Naive thymus-derived CD4-positive, alpha-beta T cell (primary cell): ENCODE measurements at places on chromosomes 3 and 15.
A peak's percentile ranks its signal among the peaks of the same experiment; 100 is the strongest.

DNA sequence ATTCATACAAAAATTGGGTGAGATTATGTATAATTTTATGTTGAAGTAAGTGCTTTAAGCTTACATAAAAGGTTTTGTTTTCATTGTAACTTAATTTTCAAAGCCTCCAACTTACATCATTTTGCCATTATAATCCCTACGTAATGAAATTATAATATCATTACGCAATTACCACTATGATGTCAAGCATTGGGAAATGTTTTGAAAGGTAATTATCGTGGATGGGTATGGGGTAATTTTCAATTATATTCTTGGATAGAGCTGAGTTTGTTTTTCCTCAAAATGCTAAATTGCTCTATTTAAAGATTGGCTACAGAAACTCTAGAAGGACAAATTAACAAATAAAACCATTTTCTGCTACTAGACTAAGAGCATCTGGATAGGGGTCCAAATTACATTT lies 80.2 kb upstream of the FAM3D start:
- DNase-seq, result no peak

- DNase-seq, result no peak
Measured at GRCh38 chr15:45631776-45632175, 3.1 kb upstream of the SQOR start.

- no peak for DNase-seq
Measured at GRCh38 chr3:109772520-109772919, 435.2 kb upstream of the DPPA4 start.

DNA sequence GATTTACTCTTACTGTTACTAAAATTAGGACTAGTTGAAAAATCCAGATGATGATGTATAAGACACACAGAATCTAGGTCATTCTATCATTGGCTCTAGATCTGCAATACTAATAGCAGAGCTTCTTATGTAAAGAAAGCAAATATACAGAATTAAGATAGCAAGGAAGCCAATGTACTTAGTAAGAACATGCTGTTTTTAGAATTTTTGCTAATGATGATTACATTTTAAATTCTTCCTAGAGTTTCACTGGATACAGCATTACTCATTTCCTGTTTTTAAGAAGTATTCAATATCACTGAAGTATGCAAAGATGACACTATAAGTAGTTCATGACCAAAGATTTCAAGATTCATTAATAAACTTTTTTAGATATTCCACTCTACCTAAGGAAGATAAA lies 60.7 kb downstream of the CFAP20DC start:
- DNase-seq, result no peak

- no peak for DNase-seq
Measured at GRCh38 chr3:74756674-74757073, 142.2 kb upstream of the CNTN3 start.

- DNase-seq, result no peak
Measured at GRCh38 chr3:194840661-194841514, 155.2 kb downstream of the FAM43A start.

GRCh38 chr3:147757866-147758265 lies 348.7 kb downstream of the ZIC1 start:
- DNase-seq, result no peak

DNA sequence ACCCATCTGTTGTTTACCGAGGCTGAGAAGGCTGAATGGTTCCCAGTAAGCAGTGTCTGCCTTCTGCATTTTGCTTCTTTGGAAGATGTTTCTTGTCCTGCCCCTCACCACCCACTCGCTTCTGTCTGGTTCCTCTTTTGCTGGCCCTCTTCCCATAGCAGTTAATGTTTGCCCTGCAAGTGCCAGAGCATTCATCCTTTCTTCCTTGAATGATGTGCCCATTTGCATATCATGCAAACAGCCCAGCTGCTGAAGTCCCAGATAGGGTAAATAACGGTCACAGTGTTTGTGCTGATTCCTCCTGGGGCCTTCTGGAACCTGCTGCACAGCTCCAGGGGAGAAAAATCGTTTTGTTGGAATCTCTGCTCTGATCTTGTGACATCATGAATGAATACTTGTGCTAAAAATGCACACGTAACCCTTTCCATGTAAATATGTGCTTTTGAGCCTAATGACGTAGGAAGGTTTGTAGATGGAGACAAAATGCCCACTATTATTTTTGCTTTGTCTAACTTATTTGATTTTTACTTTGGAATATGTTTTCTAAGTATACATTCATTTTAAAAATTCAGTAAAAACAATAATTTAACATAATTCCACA lies 381.0 kb downstream of the SOX2 start:
- no peak for DNase-seq

DNA sequence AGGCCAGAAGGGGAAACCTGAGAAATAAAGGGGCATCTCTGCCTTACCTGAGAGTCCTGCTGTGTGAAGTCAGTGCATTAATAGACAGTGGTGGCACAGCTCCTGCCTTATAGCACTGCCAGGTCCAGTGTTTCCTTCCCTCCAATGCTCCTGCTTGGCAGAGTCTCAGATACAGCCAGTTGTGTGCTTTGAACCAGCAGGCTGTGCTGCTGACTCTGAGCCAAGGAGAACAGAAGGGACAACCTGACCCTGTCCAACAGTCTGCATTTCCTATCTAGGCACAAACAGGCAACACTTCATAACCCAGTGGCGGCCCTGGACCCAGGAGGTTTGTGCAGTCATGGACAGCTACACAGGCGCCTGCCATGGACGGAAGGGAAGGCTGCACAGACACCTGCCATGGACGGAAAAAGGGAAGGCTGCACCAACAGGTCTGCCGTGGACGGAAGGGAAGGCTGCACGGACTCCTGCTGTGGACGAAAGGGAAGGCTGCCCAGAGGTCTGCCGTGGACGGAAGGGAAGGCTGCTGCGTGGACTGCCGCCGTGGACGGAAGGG lies 33.9 kb upstream of the PLXNA1 start:
- no peak for DNase-seq

- peak; percentile 82 for DNase-seq
Measured at GRCh38 chr15:44726568-44727484, 9.5 kb upstream of the TRIM69 start.

GRCh38 chr15:60797444-60798040 lies 318.6 kb upstream of the ICE2 start:
- no peak for DNase-seq

DNA sequence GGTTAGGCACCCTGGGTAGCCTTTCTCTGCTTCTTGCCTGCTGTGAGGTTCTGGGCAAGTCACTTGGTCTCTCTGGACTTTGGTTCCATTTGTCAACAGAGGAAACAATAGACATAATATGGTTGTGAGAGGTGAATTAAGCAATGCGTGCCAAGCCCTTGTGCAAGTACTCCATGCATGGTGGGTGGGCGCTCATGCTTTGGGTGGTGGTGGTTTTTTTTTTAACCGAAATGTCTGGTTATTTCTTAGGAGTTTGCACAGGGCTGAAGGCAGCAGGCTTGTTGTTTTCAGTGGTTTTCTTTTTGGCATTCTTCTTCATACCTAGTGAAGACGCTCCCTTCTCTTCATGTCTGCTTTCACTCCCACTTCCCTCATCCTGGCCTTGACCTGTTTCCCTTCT lies 84.2 kb upstream of the LRTM1 start:
- no peak for DNase-seq

- DNase-seq, result no peak
Measured at GRCh38 chr3:138381950-138382715, 33.8 kb downstream of the MRAS start.

DNA sequence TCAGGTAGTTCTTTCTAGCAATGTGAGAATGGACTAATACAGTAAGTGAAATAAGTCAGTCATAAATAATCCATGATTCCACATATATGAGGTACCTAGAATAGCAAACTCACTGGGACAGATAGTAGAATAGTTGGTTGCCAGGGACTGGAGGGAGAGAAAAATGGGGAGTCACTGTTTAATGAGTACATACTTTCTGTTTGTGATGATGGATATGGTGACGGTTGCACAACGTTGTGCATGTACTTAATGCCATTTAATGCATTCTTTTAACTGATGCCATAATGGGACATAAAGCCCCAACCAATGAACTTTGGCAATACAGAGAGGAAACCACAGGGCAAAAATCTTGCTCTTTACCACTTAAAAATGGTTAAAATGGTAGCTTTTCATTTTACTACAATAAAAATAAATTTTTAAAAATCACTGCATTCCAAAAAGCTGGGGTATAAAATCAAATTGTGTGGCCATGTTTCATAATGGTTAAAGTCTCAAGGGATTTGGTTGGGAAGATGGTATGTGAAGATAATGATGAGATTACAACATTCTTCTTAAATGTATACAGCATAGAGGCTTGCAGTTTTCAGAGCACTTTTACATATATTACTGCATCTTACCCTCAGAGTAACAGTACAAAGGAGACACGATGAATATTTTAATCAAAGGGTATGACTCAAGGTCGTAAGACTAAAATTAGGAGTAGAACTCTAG lies 45.2 kb downstream of the ADAM10 start:
- no peak for DNase-seq

- no peak for DNase-seq
Measured at GRCh38 chr3:71815340-71816067, 30.6 kb upstream of the PROK2 start.

DNA sequence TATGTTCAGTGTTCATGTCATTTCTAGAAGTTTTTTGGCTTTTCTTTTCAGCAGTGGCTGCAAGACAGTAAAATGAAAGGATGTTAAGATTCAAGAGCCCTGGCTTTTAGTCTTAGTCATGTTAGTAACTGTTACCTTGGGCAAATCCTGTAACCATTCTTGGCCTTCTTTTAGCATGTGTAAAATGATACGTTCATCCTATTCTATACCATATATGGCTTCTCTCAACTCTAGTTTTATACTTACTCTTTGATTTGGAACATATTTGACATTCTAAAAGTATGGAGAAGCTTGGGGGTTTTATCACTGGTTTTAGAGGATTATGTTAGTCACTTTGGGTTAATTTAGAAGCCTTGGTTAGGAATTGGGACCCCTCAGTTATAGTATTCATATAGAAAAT lies 20.1 kb downstream of the GTF2E1 start:
- DNase-seq, result no peak

- DNase-seq, result no peak
Measured at GRCh38 chr3:169940470-169941181, 26.0 kb upstream of the SEC62 start.

DNA sequence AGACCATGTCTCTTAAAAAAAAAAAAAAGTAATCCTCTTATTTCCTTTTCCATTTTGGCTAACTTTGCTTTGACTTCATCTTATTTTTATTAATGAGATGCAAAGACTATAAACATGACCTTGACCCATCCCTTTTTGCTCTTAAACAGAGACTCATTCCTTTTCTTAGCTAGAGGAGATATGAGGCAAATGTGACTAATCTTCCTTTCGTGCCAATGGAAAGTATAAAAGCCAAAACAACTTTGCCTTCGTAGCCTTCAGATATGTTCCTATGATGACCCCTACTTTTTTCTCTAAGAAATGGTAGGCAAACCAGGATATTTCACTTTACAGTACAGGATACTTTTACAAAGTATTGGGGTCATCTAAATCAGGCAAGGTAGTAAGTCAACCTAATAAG lies 36.9 kb upstream of the GOLGB1 start:
- DNase-seq, result no peak

GRCh38 chr3:67605377-67605776 lies 49.0 kb downstream of the SUCLG2 start:
- no peak for DNase-seq

- DNase-seq, result no peak
Measured at GRCh38 chr3:117512975-117513374, 803.4 kb downstream of the TUSC7 start.

DNA sequence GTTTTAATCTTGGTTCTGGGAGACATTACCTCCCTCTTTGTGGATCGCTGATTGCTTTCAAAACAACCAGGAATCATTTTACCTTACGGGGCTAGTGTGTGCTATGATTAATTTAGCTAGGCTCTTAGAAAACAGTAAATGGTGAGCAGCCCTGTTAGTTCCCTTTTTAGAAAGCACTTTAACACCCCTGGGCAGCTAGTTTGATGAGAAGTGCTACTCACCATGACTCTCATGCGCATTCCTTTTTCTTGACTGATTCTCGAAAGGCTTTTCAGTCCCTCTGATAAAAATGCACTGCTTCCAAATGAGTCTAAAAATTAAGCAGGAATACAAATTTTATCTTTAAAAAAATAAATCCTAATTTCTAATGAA lies 75.3 kb upstream of the LEKR1 start:
- DNase-seq, result no peak

GRCh38 chr3:169118666-169119370 lies 544.7 kb downstream of the MECOM start:
- DNase-seq, result no peak

- no peak for DNase-seq
Measured at GRCh38 chr15:89497231-89497630, 848 bp upstream of the RHCG start.

DNA sequence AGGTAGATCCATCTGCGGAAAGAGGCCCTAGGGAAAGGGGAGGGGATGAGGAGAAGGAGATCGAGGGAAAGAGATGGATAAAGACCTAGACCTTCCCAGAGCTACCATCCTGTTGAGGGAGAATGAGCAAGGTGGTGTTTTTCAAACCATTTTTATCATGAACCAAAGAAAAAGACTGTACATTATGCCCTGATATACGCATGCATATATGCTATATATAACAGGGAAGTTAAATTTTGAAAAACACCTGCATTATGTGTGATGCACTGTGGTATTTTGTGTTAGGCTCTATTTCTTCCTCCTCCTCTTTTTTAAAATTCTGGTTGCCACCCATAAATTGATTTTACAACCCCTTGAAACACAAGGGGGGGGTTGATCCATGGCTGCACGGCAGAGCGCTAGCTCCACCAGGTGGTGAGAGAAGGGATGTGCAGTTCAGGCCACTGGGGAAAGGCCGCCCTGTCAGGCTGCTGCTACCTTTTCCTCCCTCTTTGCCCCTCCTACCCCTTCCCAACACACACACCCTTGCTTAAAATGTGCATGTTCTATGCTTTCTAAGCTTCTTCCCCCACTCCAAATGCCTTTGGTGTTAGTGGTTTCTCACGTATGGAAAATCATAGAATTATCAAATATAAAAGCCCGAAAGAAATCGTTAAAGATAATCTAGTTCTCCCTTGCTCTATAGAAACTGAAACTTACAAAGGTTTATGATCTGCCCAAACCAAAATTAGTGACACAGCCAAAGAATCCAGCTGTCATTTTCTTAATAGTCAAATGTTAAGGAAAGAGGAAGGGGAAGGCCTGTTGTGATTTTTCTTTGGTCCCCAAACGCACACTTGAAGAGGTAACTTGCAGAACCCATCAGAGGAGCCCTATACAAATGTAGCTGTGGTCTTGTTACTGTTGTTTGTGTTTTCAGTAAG lies 262.0 kb upstream of the UMPS start:
- DNase-seq, result no peak

DNA sequence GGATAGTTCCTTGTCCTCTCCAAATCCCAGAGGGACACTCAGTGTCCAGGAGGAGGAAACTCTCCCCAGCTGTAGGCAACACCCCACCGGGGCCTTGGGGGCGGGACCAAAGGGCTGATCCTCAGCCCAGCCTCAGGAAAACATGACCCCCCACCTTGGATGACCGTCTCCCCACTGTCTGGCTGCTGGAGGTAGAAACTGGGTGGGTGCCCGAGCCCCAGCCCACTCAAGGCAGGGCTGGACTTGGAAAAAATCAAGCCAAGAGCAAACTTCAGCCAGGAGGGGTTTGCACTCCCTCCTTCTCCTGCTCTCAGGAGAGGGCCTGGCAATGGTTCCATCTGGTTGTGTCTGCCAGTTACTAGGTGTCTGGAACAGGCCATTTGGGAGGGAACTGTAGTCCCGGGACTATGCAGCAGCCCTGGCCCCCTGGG lies 3.6 kb upstream of the RASL12 start:
- DNase-seq, result no peak
